ENCODE measurements at places on chromosomes 4 and X.

- no peak for DNase-seq
Measured at GRCh38 chr4:171288816-171289432, 524.3 kb upstream of the GALNTL6 start.

- no peak for DNase-seq
Measured at GRCh38 chrX:118579417-118579816, 83.8 kb downstream of the DOCK11 start.

- no peak for DNase-seq
Measured at GRCh38 chrX:152945021-152945979, 47.4 kb downstream of the ZNF185 start.

DNA sequence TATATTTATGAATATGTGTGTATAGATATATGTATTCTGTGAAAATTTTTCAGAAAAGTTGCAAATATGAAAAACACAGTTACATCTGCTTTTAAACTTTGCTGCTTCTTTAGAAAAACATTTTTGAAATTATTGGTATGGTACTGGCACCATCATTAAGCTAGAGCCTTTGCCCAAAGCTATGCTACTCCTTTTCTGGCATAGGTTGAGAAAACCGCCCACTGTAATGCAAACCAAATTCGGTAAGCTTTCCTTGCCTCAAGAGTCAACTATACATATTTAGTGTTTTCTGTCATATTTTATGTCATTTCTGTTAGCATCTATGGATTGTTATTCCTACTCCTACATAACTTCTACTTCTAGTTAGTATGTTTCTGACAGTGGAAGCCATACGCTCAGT lies 50.7 kb downstream of the ANTXR2 start:
- DNase-seq: no peak

DNA sequence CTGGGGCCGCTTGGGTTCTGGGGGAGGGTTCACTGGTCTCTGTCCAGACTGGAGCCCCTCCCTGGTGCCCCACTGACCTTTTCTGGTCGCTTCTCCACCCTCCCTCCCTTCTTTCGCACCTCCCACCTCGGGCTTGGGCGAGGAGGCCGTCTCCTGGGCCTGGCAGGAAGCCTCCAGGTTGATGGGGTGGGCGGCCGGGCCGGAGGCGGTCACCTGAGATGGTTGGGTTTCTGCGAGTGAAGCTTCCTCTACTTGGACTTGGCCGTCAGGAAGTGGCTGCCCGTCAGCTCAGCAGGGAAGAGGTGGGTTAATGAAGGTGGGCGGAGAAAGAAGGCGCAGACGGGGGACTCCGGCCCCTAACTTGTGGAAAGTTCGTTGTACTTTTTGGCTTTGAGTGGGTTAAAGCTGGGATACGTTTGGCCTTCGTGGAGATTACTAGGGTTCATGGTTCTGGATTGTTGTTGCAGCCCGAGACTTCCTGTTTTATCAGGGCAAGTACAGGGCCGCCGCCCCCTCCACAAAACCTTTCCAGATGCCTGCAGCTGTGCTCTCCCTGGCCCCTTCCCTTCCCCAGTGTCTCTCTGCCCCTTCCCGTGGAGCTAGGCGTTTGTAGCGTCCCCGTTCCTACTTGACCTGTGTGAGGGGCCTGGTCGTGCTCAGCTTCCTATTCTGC lies 1.2 kb downstream of the AKAP17A start:
- DNase-seq: no peak

DNA sequence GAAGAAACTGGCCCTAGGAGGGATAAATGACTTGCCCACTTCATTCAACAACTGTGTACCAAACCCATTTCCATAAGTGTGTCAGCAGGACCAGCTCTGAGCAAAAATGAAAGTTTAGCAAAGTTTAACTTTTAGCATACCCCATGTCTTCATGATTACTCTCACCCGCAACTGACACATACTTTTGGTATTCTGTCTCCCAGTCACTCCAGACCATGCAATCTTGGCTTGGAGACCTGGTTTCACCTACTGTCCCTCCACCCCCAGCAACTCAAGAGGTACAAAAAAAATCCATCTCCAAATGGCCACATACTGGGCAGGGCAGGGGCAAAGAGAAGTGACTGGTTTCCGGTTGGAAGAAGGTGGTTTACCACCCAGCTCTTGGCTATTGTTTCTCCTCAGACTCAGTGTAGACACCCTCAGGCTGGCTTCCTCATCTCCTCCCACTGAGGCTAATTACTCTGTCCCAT lies 79.8 kb downstream of the RLIM start:
- no peak for DNase-seq

DNA sequence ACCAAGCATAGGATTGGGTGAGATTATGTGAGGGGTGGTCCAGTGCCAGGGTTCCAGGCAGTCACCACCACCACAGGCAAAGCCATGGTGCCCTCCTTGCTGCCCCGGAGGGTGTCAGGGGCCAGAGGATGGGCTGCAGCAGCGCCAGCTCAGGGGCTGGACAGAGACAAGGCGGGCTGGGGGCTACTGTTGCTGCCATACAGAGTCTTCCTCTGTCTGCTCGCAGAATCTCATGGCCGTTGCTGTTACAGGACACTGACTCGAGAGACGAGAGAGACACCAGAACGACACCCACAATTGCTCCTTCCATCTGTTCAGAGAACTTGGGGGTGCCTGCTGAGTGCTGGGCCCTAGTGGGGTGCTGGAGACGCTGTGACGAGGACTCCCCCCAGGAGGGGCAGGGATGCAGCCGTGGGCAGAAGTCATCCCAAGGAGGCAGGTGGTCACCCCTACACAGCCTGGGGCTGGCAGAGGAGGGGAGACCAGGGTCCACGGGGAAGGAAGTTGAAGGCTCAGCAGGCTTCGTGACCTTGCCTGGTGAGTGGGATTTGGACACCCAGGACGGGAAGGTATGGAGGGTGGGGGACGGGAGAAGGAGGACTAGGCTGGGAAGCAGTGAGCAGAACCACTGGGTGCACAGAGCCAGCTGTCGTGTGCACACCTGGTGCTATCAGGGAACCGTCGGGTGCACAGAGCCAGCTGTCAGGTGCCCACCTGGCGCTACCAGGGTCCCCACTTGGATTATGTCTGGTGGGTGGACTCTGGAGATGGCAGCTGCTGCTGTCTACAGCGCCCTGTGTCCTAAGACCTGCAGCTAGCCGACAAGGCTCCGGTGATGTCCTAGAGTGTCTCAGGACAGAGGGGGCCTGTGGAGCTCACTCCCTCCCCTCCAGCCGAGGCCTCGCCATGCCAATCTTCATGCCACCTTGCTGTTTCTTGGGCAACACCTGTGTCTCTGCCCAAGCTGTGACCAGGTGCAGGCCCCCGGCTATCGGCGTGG lies 43.9 kb upstream of the HMX1 start:
- DNase-seq: no peak

- no peak for DNase-seq
Measured at GRCh38 chr4:89275587-89275986, 32.0 kb downstream of the GPRIN3 start.

- DNase-seq: no peak
Measured at GRCh38 chr4:48653217-48654014, 126.7 kb downstream of the FRYL start.

- no peak for DNase-seq
Measured at GRCh38 chr4:61507091-61507490, 307.0 kb downstream of the ADGRL3 start.

DNA sequence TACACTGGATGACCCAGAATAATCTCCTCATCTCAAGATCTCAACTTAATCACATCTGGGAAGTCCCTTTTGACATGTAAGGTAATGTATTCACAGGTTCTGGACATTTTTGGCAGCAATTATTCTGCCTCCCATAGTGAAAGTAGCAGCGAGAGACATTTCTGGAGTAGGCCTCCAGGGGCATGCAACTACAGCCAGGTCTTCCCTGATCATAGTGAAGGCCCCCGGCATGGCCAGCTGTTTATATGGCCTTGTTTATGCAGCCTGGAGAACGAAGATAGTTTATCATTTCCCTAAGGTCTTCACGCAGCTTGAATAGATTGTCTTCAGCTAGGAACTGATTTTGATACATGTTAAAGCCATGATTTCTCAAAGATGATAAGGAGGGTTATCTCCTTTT lies 139.9 kb downstream of the RNF150 start:
- DNase-seq: no peak

DNA sequence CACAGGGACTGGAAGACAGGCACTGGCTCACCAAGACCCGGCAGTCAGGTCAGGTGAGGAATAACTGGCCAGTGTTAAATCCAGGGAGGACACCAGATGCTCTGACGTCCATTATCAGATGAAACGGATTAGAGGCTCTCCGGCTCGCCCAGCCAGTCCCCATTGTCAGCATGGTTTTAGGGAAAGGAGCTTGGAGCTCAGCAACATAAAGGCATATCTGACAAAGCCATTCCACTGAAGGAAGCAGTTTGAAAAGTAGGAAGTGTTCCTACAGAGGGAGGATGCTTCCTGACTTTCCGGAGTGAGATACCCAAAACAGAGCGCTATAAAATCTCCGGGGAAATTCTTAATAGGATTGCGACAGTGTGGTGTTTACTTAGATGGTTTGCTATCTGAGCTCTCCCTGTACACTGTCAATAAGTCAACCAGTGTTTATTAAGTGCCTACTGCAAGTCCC lies 14.8 kb downstream of the NDNF start:
- no peak for DNase-seq

DNA sequence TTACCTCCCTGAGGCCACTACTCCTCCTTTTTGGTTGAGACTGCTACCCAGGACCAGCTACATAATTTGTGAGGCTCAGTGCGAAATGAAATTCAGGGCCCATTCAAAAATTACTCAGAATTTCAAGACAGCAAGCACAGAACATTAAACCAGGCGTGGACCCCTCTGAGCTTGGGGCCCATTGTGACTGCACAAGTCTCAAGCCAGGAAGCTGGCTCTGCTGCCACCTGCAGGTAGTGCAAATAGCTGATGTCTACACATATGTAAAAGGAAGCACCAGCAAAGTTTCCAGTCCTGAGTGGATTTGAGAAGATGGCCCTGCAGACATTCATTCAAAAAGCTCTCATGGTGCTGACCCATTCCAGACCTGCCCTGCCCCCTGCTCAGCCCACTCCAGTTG lies 213.4 kb upstream of the LNX1 start:
- DNase-seq: no peak

GRCh38 chr4:27702730-27703431 lies 842.2 kb downstream of the STIM2 start:
- DNase-seq: no peak

DNA sequence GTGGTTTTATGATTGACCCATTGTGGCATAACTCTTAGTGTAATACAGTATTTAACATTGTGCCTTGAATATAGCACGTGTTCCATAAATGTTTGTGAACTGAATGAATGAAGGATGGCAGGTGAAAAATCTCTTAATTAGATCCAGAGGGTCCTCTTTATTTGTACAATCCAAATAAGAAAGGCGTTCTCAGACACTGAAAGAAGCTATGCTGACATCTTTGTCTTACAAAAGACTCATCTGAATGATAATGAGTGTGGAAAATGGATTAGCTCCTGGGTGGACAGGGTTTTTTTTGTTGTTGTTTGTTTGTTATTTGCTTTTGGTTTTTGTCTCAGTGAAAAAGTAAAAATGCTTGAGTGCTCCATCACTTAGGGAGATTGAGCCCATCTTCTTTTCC lies 62.7 kb downstream of the NEUROG2 start:
- no peak for DNase-seq

- DNase-seq: no peak
Measured at GRCh38 chr4:39390603-39391002, 16.1 kb upstream of the KLB start.

DNA sequence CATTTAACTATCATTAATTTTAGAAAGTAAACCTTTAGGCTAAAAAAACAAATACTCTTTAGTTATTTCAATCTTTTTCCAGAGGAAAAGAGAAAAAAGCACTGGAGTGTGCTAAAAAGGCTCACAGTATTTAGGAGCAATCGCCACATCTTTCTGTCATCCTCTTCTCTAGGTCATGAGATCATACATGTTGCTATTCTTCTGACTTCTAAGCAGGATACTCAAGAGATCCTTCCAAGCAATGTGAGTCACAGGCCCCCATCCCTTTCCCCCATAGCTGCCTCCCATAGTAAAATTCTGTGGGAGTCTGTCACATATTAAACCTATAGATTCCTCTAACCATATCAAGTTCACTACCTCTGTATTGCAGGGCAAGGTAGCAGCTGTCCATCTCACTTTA lies 7.7 kb downstream of the EDNRA start:
- DNase-seq: no peak

- DNase-seq: no peak
Measured at GRCh38 chrX:8683687-8684086, 48.2 kb downstream of the ANOS1 start.

DNA sequence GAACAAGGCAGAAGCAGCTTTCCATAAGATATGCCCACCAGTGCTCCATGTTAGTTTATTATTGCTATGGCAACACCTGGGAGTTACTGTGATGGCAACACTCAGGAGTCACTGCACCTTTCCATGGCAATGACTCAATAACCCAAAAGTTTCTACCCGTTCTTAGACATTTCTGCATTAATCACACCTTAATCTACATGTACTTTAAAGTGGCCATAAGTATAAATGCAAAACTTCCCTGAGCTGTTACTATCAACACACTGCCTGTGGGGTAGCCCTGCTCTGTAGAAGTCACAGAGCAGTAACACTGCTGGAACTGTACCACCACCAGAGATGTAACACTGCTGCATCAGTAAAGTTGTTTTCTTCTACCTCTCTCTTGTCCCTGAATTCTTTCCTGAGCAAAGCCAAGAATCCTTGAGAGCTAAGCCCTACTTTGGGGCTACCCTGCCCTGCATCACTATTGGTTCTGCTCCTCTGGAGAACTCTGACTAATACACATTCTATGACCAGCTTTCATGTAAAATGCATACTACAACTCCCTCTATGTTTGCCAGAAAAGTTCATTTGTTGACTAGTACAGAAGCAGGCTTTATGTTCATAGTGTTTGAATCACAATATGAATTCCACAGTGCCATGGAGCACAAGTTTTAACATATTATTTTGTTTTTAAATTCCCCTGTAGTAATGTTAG lies 43.5 kb upstream of the GPR174 start:
- DNase-seq: no peak

DNA sequence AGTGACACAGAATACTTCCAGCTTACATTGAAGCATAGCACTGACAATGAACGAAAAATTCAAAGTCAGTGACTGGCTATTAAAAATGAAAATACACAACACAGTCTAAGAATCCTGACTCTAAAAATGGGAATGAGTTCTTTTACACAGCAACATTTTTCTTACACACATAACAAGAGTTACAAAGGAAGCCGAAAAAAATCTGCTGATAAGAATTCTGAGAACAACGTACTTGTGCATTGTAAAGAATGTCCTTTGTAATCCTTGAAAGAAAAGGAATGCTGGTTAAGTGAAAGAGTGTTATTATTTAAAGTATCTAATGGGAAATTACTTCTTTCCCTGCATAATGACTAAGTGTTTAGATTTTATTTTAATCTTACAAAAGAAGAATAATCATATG lies 199.4 kb downstream of the PRDM5 start:
- no peak for DNase-seq

GRCh38 chr4:96052827-96053226 lies 212.9 kb downstream of the PDHA2 start:
- no peak for DNase-seq

- DNase-seq: no peak
Measured at GRCh38 chr4:70754470-70754869, 32.7 kb downstream of the RUFY3 start.

GRCh38 chrX:56089376-56089775 lies 142.8 kb upstream of the KLF8 start:
- no peak for DNase-seq

All from activated CD4-positive, CD25-positive, alpha-beta regulatory T cell (primary cell).